CD4-positive, alpha-beta T cell treated with Interleukin-6 at 100 ng/mL for 8 hours (primary cell): ENCODE measurements at places on chromosomes 13 and 19.

DNA sequence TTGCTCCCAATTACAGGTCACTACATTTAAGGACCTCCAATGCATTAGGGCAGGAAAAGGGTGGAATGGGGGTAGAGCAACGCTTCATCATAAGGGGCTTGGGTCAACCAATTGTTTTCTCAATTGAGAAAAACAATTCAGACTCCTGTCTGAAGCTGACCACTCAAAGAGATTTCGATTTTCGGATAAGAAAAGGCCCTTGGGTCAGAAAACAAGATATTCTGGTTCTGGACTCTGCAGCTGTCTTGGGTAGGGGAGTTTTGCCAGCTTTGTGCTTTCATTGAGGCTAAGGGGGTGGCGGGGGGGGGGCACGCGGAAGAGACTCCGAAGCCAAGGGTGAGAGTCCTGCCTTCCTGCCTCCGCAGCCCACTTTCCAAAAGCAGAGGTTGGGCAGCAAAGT lies 4.8 kb upstream of the ZNF98 start:
- DNase-seq, result no peak

DNA sequence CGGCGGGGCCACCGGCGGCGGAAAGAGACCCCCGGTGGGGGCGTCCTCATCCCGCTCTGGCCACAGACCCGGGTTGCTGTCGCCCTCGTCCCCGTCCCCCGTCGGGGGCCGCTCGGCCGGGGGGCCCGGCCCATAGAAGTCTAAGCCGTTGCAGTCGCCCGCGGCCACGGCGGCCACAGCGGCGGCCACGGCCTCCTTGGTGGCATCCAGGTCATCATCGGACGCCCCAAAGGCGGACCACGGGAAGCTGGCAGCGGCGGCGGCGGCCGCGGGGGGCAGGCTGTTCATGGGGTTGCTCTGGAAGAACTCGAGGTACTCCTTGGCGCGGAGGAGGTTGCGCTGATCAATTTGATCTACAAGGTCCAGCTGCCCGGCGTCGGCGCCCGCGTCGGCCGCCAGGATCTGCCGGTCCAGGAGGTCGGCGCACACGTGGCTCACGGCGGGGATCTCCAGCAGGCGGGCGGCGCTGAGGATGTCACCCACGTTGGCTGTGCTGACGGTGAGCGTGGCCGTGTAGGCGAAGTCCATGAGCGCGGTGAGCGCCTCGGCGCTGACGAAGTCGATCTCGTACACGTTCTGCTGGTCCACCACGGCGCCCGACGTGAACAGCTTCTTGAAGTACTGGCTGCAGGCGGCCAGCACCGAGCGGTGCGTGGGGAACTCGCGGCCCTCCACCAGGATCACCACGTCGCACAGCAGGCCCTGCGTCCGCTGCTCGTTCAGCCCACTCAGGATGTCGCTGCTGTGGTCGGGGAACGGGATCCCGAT lies 12.1 kb downstream of the ZBTB7A start:
- no peak for DNase-seq

DNA sequence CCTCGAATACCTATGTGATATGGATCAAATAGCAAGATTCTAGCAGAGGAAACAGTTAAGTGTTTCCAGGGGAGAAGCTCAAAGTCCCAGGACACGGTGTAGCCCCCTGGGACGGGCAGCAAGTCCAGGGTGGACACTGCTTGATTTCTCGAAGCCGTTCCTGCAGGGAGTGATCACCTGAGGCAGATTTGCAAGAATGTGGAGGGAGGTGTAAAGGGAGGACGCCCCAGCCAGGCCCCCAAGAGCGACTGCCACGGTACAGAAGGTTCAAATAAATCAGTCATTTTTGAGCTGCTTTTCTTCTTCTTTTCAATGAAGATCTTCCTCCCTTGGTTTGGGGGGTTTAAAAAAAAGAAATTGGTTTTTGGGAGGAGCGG lies 41.4 kb downstream of the KLF2 start:
- no peak for DNase-seq

DNA sequence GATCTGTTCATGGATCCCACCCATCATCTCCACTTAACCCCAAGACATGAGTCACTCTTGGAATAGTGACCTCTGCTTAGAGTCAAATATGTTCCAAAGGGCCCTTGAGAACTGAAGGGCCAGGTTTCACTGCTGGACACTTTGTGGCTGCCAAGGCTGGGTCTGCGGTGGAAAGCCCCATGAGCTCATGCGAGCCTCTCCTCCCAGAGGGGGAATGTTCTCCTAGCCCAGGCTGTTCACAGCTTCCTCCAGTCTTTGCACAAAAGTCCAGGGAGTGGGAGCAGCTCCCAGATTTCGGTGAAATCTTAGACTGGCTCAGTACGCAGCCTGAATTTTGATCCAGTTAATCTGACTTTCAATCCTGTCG lies 732 bp upstream of the DCLK1 start:
- no peak for DNase-seq

- DNase-seq, result no peak
Measured at GRCh38 chr19:1304197-1304924, 18.7 kb downstream of the EFNA2 start.

GRCh38 chr13:77919246-77919920 lies 752 bp upstream of the EDNRB start:
- no peak for DNase-seq

DNA sequence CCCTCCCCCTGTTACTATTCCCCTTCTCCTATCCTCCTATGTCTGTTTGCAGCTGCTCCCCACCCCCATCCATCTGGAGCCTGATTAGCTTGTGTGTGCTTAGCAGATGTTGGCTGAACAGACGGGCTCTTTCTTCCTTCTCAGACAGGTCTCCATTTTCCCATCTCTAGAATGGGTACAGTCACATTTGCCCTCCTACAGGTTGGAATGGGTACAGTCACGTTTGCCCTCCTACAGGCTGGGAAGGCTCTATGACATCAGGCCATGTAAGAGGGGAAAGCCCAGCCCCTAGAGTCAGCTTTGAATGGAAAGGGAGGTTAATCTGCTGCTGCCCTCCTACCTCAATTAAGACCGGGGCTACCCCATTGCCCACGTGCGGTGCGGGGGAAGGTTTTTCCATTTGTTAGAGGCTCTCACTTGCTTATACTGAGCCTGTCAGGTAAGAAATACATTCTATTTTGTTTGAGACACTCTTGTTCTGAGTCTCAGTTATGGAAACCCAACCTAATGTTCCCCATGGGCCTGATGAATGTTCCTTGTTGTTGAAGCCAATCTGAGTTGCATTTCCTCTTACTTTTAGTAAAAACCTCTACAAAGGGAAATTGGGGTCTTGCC lies 2.2 kb upstream of the CLEC17A start:
- DNase-seq, result no peak

GRCh38 chr13:23380534-23380933 lies 53.0 kb downstream of the SACS start:
- no peak for DNase-seq

GRCh38 chr19:51194527-51195315 lies 30.2 kb upstream of the CD33 start:
- DNase-seq, result no peak

DNA sequence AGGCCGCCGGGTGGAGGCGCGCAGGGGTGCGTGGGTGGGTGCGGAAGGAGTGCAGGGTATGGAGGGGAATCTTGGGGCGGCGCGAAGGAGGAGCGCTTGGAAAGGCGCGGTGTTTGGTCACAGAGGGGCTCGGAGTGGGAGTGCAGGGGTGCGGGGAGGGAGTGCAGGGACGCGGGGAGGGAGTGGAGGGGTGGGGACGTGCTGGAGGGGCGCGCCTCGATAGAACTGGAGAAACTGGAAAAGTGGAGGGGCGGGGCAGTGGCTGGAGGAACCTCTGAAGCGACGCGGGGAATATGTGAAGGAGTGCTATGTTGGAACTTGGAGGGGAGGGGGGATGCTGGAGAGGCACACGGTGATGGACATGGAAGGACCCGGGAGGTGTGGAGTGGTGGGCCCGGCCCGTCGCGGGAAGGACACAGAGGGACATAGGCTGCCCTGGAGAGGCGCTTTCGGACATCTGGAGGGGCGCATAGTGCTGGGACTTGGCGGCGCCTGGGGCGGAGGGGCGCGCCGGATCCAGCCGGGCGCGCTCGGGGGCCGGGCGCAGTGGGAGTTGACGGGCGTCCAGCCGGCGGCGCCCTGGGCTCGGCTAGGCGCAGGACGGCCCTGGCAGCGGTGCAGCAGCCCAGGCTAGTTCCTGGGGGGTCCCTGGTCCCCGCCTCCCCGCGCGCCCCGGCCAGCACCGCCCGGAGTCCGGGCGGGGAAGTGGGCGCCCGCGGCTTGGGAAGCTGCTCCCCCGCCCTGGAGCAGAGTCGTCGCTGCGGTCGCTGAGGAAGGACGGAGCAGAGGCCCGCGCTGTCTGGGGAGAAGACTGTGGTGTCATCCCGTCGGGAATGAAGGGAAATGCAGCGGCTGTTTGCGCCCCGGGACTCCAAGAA lies 20.8 kb upstream of the SGCG start:
- DNase-seq, result no peak

DNA sequence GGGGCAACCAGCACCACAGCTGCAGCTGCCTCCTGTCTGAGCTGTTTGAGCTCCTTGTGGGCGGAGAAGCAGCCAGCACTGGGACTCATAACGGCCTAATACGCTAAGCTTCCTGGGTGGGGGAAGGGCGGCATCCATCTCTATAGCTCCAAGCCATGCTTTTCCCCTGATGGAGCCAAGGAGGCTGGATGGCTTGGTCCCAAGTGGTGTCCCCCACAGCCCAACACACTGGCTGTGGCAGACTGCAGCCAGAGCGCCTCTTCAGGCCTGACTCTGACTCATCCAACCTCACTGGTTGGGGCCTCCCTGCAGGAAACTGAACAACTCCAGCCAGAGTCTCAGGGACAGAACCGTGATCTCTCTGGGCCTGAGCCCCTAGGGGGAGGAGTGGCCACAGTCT lies 537.3 kb downstream of the SUCLA2 start:
- DNase-seq, result no peak

DNA sequence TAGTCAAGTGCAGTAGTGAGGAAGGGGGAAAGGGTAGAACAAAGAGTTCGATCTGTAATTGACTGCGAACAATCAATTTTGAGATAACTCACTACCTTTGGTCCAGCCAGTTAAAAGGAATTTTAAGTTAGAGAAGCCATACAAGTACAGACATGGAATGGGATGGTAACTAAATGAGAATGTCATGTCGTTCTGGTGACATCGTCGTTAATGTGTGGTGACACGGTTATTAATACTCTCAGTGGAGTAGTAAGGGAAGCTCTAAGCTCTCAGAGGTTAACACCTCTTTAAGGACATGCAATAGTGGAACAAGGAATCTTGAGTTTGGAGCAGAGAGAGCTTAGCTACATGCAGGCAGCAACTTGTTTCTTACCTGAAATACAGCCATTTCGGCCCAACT lies 154.9 kb upstream of the KLF12 start:
- no peak for DNase-seq

- no peak for DNase-seq
Measured at GRCh38 chr13:43990829-43991228, 111.1 kb downstream of the LACC1 start.

DNA sequence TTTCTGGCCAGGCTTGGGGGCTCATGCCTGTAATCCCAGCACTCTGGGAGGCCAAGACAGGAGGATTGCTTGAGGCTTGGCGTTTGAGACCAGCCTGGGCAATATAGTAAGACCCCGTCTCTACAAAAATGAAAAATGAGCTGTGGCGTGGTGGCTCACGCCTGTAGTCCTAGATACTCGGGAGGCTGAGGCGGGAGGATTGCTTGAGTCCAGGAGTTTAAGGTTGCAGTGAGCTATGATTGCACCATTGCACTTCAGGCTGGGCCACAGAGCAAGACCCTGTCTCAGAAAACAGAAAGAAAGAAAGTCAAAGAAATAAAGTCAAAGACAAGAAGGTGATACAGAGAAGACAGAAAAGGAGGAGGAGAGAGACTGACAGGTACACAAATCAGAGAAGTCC lies 2.5 kb upstream of the CACNG6 start:
- DNase-seq, result no peak

DNA sequence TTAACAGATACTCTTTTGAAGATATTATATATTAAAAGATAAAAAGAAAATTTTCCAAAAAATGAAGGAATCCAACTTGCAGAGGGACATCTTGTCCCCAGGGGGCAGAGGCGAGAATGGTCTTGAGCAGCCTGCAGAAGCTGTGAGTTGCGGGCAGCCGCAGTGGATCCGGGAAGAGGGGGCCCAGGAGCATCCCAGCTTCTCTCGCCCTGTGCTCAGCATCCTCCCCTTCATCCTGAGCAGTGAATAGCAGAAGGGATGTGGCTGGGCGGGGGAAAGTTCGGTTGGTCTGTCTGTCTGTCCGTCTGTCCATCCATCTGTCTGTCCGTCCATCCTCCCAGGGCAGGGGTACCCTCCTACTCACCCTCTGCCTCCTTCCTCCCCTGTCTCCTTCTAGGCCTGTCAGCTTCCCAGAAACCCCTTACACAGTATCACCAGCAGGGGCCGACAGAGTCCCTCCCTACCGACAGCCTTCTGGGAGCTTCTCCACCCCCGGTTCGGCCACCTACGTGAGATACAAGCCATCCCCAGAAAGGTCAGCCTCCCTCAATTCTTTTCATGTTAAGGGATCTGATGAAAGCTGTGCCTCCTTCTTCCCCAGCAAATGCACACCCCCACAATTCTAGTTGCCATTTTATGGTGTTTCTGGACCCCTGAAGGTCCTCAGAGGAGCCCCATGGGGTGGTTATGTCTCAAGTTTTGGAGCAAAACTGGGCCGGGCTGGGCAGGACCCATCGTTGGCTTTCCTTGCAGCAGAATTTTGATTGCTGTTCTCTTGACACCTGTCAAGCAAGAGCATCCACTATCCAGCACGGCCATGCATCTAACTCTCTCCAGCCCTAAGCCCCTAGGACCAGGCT lies 81.6 kb downstream of the DPF1 start:
- peak; percentile 13 for DNase-seq

DNA sequence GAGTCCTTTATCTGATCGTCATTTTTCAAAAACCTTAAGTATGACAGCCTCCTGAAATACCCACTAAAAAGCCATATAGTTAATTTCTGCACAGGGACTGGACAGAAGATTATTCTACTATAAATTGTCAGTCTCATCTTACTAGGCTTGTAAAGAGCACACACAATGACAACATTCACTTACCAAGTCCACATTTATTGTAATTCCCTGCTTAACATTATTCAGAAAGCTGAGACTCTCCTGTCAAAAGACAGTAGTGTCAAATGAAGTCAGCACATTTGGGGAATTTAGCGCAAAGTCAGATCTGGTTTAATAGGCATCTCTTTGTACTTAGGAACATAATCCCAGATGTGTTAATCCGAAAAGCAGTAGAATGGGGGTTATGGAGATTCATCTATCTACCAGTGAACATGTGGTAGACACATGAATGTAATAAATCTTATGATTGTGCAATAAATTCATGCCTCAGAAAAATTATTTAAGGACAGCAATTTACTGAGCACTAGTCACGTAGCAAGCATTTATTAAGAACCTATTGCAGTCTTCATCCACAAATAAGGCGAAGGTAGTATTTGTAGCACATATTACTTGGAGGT lies 224.6 kb upstream of the GPC6 start:
- DNase-seq, result no peak

- DNase-seq, result no peak
Measured at GRCh38 chr19:50341091-50341564, 12.0 kb upstream of the KCNC3 start.

DNA sequence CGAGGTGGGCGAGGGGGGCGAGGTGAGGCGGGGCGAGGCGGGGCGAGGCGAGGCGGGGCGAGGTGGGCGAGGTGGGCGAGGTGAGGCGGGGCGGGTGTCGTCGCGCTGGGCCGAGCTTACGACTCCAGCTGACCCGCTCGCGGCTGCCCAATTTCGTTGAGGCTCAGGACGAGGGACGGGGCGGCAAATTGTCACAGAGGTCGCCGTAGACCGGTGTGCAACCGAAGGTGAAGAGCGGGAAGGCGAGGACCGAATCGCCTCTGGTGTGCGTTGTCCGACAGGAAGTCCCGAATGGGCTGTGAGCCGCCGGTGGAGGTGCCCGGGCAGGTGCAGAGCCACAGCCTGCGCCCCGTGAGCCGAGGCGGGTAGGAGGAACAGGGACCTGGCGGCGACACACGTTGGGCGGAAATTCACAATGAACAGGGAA lies at the start of gene LACC1:
TSS of gene LACC1 (plus strand) at position 150 of the 427 bp plus-strand sequence. CDS start 1,082 bp downstream, outside the sequence.
- DNase-seq, result peak; percentile 13

GRCh38 chr19:50534478-50534877 lies 20.8 kb upstream of the ASPDH start:
- DNase-seq, result no peak
